NCI-H460 (cell line): ENCODE measurements at places on chromosomes 4 and X. TPM values are rescaled to one million over a fixed set of nuclear protein-coding genes. Genes with fewer than 3 reads are reported as not detected.

DNA sequence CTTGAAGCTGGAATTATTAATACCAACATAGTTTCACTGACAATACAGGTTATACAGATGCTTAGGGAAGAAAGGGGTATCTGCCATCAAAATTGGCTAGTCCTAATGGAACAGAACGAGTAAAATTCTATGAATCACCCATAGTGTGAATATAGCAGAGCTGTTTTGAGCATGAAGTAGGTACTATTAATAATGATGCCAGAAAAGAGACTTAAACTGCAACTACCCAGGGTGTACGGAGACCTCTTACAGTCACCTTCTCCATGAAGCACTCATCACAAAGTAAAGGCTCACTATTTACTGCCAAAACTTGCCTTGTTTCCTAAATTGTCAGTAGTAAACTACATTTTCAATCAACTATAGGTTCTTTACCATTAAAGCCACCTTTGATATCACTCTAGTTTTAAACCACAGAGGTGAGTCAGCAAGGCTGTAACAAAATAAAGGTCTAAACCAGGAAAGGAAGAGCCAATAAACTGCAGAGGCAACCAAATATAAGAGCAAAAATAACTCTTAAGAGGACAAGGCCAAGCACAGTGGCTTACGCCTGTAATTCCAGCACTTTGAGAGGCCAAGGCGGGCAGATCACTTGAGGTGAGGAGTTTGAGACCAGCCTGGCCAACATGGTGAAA is 114.4 kb downstream of the FRYL start:
- DNase-seq, result no peak

DNA sequence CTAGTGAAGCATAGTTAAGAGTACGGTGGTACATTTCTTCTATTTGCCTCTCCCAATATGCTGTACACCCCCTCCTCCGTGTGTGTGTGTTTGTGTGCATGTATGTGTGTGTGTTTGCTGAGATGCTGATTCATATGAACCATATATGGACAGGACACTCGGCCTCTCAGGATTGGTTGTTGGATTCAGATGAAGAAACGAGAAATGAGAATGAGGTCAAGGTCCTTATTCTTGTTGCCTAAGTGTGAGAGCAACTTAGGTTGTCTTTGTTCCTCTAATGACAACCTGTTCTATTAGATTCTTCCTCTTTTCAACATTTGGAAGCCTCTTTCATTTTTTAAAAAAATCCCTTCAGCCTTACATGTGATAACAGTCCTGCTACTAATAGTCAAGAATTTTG is 1387.6 kb downstream of the STIM2 start:
- no peak for DNase-seq

- DNase-seq, result no peak
Measured at GRCh38 chrX:13515211-13515930, 54.0 kb upstream of the EGFL6 start.

DNA sequence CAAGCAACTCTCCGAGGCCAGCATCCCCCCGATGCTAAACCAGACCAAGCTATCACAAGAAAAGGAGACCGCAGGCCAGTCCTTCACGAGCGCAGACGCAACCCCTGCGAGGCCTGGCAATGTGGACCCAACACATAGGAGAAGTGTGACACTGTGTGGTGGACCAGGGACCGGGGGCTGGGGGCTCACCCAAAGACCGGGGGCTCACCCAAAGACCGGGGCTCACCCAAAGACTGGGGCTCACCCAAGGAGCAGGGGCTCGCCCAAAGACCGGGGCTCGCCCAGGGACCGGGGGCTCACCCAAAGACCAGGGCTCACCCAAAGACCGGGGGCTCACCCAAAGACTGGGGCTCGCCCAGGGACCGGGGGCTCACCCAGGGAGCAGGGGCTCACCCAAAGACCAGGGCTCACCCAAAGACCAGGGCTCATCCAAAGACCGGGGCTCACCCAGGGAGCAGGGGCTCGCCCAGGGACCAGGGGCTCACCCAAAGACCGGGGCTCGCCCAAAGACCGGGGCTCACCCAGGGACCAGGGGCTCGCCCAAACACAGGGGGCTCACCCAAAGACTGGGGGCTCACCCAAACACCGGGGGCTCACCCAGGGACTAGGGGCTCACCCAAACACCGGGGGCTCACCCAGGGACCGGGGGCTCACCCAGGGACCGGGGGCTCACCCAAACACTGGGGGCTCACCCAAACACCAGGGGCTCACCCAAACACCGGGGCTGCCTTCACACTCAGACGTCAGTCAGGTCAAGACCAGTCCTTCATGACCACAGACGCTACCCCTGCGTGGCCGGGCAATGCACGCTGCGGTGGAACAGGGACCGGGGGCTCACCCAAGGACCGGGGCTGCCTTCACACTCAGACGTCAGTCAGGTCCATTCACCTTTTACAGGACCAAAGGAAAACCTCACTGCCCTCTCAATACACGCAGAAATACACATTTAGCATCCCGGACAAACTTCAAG is 32.9 kb downstream of the PPP2R3B start:
- DNase-seq, result no peak

DNA sequence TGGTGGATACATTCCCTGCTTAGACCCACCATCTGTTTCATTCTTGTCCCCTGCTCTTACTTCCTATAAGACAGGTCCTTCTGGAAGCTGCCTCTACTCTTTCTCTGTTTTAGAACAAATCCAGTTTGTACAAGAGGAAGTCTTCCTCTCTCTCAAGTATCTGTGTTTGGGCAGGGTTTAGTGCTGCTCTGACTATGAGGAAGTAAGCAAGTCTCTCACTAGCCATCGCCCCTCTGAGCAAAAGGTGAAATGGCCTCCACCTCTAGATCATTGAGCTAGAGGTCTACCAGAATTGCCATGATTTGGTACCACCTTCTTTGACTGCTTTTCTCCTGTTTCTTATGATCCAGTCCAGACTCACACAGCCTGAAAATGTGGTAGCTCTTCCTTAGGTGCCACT is 8.4 kb downstream of the BTK start:
- no peak for DNase-seq

DNA sequence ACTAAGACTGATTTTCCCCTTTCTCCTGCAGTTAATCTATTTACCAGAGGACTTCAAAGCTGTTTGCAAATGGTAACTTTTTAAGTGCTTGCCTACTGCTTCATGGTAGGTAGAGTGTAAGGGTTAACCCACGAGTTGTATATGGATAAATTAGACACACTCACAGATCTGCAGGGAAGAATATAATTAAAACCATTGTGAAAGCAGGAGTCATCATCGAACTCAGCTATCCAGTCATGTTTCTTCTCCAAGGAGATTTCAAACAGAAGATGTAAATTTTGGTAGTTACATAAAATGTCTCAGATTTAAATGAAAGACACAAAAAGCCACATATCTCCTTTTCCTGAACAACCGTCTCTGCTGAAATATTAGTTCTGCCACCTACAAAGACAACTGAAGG is 549 bp upstream of the XG start:
- no peak for DNase-seq

ABCE1 gene
- 183 and 185 TPM in 2 replicates for total RNA-seq

IL1RAPL1 gene
- total RNA-seq, result not detected in 2 replicates

CWH43 gene
- not detected in 2 replicates for total RNA-seq
